ENCODE measurements at places on chromosomes 6 and 20. TPM values are rescaled to one million over a fixed set of nuclear protein-coding genes. Genes with fewer than 3 reads are reported as not detected.

DNA sequence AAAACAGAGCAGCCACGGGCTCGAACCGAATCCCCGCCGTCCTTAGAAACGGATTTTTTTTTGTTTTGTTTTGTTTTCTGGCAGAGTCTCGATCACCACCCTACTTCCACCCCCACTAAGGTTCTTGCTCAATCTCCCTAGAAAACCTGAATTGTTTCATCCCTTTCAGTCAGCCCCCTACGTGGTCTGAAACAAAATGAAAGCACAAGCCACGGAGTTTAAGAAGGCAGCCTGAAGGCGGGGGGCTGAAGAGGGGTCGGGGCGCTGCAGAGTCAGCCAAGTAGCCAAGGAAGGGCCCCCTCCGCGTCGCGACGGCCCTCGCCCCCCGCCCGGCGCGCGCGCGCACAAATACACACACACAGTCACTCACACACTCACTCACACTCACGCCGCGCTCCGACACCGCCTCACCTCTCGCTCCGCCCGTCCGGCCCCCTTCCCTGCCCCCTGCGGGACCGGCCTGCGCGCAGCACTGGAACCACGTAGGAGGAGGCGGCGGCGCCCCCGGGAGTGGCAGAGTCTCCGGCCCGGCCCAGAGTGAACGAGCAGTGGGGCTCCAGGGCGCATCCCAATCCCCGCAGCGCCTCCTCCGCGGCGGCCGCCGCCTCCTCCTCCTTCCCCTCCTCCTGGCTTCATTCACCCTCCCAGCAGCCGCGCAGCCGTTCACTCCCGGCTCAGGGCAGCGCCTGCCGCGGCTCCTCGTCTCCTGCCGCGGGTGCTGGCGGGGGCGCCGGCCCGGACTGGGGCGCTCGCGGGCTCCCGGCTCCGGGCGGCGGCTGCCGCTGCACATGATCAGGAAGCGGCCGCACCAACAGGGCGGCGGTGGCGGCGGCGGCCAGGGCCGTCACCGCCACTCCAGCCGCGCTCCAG lies 1.4 kb downstream of the ATXN1 start:
- peak overlapping the region; percentile 97 for H3K27ac ChIP-seq
- H3K4me3 ChIP-seq: peak overlapping the region; percentile 80
- H3K36me3 ChIP-seq: no peaks in the 10 kb centered on the region
- H3K27me3 ChIP-seq: no peaks in the 10 kb centered on the region
- peaks cover 30% of the 10 kb centered on the region for H3K4me1 ChIP-seq

Gene SIGLEC1
- 1.0 TPM for polyA plus RNA-seq

Gene FOXA2
- 30.4 TPM for polyA plus RNA-seq

DNA sequence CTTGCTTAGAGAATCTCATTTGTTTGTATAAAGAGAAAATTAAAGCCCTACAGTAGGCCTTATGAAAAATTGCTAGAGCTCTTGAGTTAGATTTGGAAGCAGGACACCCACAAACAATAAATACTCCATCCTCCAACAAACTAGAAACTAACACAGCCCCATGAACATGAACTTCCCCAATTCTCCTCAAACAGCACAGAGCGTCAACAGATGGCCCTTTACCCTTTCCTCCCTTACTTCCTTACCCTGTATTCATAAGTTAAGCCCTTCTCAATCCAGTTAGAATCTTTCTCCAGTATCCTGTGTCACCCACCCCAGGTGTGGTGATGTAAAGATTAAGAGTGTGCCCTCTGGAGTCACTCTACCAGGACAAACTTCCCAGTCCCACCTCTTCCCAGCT lies 113.7 kb downstream of the UNC5CL start:
- DNase-seq: no peak
- H3K4me1 ChIP-seq: no peaks in the 10 kb centered on the region
- H3K36me3 ChIP-seq: no peaks in the 10 kb centered on the region
- H3K27ac ChIP-seq: no peak overlapping the region

DNA sequence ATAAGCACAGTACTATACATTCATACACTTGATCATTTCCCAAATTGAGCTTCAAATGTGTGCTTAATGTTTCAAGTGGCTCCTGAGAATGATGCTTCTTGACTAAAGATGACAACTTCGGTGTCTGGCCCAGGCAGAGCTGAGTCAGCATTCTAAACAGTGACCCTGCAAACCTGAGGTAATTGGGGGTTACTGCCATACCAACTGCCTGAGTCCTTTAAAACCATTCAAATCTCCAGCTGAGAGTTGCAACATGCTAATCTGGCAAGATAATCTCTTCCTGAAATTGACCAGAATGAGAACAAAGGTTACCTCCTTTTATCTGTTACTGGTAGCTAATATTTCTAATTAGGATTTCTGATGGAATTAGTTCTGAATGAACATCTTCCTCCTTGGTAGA lies 8.2 kb downstream of the BACH2 start:
- DNase-seq: no peak
- no peaks in the 10 kb centered on the region for H3K36me3 ChIP-seq

GRCh38 chr6:130765181-130765727 lies 62.0 kb upstream of the SMLR1 start:
- H3K27me3 ChIP-seq: no peaks in the 10 kb centered on the region
- no peak overlapping the region for H3K27ac ChIP-seq
- H3K36me3 ChIP-seq: no peaks in the 10 kb centered on the region
- DNase-seq: no peak
- H3K4me3 ChIP-seq: no peak overlapping the region

DNA sequence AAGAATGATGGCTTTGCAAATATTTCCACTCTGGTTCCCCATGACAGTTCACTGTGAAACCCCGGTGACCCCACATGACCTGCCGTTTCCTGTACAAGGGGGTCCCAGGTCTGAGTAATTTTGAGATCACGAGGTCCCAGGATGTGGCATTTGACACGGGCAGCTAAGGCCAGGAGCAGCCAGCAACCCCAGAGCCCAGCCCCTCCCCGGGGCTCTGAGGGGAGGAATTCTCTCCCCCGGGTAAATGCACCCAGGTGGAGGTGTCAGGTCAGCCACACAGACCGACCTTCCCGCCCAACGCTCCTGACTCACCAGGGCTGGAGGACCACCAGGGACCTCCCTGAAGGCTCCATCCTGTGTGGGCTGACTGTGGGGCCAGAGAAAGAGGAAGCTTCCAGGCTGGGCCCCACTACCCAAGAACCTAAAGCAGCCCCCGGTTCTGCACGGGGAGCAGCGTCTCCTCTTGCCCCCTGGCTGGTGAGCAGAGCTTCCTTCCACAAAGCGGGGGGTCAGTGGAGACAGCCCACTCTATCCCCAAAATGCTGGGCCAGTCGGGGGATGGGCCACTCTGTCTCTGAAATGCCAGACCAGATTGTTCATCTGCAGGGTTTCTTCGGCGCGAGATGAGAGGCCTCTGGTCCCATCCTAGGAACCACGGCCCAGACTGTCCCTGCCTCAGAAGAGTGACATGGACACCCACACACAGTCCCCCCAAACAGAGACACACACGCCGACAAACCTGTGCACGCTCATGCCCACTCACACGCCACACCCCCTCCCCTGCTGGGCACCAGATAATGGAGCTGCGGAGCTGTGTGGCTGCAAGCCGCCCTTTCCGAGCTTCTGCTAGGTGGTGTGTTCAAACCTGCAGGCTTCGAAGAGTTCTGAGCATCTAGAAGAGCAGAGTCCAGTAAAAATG lies 23.4 kb upstream of the SLCO4A1 start:
- H3K4me1 ChIP-seq: peaks cover 14% of the 10 kb centered on the region
- no peak overlapping the region for H3K27ac ChIP-seq
- no peaks in the 10 kb centered on the region for H3K36me3 ChIP-seq
- H3K4me3 ChIP-seq: no peak overlapping the region
- no peak for DNase-seq

DNA sequence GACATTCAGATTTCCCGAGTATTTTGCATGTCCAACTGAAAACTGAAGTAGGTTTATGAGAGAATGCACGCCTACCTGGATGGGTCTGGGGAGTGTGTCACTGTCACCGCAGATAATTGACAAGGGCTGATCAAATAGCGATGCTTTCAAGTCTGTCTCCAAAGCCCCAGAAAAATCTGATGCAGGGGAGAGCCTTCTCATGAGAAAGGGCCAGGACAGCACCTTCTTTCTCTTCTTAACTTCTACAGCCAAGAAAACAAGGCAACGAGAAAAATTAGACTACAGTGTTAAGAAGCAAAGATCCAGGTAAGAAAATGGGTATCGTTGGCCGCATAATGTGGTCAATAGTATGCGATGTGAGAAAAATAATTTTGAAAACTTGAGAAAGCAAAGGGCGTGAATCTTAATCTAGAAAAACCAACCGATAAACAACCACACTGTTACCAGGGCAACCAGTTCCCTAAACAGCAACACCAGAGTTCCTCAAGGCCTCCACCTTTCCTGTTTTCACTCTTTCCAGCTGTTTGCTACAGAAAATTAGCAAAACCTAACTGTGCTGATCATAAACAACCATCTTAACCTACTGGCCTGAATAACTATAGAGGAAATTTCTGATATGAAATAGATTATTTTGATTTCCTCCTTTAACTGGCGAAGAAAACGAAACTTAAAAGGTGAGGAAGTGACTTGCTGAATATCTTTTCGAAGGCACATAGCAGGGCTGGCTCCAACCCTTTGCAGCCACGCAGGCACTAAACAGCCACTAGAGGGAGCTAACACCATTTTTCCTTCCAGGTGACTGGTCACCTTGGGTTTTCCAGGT lies 2.6 kb downstream of the TAGAP start:
- H3K36me3 ChIP-seq: no peaks in the 10 kb centered on the region
- H3K4me3 ChIP-seq: no peak overlapping the region
- H3K4me1 ChIP-seq: no peaks in the 10 kb centered on the region
- peak overlapping the region; percentile 40 for H3K27ac ChIP-seq

DNA sequence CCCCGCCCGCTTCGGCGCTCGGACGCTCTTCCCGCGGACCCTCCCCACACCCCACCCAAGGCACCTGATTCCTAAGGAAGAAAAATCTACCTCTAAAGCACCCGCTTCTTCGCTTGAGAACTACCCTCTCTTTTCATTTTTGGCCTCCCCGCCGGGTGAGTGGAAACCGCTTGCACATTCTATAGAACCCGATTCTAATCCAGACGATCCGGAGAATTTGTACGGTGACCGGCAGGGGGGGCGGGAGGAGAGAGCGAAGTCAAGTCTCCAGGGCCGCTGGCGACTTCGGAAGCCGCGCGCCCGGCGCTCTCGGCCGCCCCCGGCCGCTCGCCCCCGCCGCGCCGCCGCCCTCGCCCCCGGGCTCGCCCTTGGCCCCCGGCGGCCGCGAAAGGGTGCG lies at the start of gene RBM24:
RBM24 (plus strand) TSS at position 262 of the 397 bp plus-strand sequence. CDS start 221 bp downstream, outside the sequence.
- no peaks in the 10 kb centered on the region for H3K36me3 ChIP-seq
- DNase-seq: peak; percentile 68
- H3K27me3 ChIP-seq: no peaks in the 10 kb centered on the region

DNA sequence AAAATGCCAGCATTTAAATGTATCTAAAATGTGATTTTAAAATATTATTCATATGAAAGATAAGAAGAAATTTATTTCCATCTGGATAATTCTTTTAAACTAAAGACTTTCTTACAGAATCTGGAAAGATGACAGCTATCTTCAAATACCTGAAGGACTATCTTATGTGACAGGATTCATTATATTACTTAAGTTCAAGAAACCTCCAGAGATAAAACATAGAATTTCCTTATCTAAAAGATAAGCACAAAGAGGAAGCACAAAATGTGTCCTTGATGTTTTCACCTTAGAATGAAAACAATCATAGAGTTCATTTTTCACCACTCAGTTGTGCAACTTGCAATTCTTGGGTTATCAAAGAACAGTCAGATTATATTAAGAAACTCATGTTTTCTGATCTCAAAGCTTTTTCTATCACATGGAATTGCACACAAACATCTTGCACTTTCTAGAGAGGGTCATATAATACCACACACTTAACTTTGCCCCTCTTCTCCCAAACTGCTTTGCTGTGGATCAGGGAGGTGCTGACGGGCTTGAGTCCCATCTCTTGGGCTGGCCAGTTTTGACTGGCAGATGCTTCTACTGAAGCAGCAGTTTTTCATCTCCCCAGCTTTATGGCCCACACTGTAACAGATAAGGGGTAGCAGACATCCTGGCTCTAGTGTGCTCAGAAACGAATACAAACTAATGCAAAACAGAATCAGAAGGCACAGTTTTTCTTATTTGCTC lies 467.4 kb downstream of the CDC5L start:
- H3K4me1 ChIP-seq: no peaks in the 10 kb centered on the region
- H3K36me3 ChIP-seq: no peaks in the 10 kb centered on the region
- no peaks in the 10 kb centered on the region for H3K27me3 ChIP-seq
- DNase-seq: no peak

GRCh38 chr6:53639520-53639919 lies 26.0 kb downstream of the KLHL31 start:
- no peaks in the 10 kb centered on the region for H3K27me3 ChIP-seq
- H3K36me3 ChIP-seq: no peaks in the 10 kb centered on the region
- H3K4me3 ChIP-seq: no peak overlapping the region

DNA sequence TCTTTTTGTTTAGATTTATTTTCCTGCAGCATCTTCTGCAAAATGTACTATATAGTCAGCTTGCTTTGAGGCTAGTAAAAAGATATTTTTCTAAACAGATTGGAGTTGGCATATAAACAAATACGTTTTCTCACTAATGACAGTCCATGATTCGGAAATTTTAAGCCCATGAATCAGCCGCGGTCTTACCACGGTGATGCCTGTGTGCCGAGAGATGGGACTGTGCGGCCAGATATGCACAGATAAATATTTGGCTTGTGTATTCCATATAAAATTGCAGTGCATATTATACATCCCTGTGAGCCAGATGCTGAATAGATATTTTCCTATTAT lies 3.2 kb downstream of the FOXC1 start:
- DNase-seq: no peak
- no peak overlapping the region for H3K4me3 ChIP-seq
- H3K36me3 ChIP-seq: no peaks in the 10 kb centered on the region
- peaks cover 3% of the 10 kb centered on the region for H3K27me3 ChIP-seq
- H3K4me1 ChIP-seq: peaks cover 12% of the 10 kb centered on the region

- H3K4me3 ChIP-seq: no peak overlapping the region
- H3K27ac ChIP-seq: no peak overlapping the region
- H3K27me3 ChIP-seq: no peaks in the 10 kb centered on the region
- no peaks in the 10 kb centered on the region for H3K36me3 ChIP-seq
- H3K4me1 ChIP-seq: no peaks in the 10 kb centered on the region
These were observed 295.9 kb downstream of the GMDS start for GRCh38 chr6:1949538-1949937.

GRCh38 chr6:132400555-132400882 lies 756 bp downstream of the MOXD1 start:
- DNase-seq: no peak
- peak overlapping the region; percentile 62 for H3K4me3 ChIP-seq
- no peaks in the 10 kb centered on the region for H3K4me1 ChIP-seq
- H3K36me3 ChIP-seq: no peaks in the 10 kb centered on the region
- no peaks in the 10 kb centered on the region for H3K27me3 ChIP-seq

Gene SLC17A4
- 28.6 TPM for polyA plus RNA-seq

DNA sequence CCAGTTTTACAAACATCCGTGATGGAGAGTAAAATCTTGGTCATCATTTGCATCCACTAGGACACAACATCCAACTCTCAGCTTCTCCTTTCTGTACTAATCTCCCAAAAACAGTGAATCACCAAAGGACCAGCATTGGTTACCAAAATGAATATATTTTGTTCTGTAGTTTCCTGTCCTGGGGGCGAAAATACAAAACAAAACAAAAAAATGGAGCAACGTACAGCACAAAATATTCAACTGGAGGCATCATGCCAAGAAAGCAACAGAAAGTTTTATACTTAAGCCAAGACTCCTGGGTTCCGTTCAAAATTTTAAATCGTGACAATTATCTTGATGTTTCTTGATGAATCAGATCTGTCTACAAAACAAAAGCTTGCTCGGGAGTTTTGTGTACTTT lies 126.6 kb upstream of the CCDC28A start:
- H3K4me1 ChIP-seq: no peaks in the 10 kb centered on the region
- H3K4me3 ChIP-seq: no peak overlapping the region
- no peaks in the 10 kb centered on the region for H3K36me3 ChIP-seq

- H3K4me1 ChIP-seq: no peaks in the 10 kb centered on the region
- no peaks in the 10 kb centered on the region for H3K36me3 ChIP-seq
- H3K27ac ChIP-seq: no peak overlapping the region
These were observed 43.9 kb downstream of the PLCB1 start for GRCh38 chr20:8175741-8176675.

Gene PAX1
- not detected for polyA plus RNA-seq
